KBM-7 (cell line): ENCODE measurements at places on chromosomes 1 and 21.
A peak's percentile ranks its signal among the peaks of the same experiment; 100 is the strongest.

GRCh38 chr1:114302821-114303220 lies 149.2 kb upstream of the SYT6 start:
- DNase-seq: no peak

DNA sequence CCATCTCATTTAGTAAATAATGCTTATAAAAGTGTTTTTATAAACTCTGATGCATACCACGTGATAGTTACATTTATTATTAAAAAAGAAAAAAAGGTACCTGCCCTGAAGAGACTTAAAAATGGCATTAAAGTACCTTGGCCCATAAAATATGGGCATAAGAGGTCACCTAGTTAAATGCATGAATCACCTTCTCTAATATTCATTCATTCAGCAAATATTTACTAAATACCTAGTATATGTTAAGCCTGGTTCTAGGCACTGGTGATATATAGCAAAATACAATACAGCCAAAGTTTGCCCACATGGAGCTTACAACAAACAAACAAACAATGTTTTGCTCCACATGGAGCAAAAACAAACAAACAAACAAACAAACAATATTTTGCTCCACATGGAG lies 87.0 kb downstream of the SCMH1 start:
- DNase-seq: no peak

DNA sequence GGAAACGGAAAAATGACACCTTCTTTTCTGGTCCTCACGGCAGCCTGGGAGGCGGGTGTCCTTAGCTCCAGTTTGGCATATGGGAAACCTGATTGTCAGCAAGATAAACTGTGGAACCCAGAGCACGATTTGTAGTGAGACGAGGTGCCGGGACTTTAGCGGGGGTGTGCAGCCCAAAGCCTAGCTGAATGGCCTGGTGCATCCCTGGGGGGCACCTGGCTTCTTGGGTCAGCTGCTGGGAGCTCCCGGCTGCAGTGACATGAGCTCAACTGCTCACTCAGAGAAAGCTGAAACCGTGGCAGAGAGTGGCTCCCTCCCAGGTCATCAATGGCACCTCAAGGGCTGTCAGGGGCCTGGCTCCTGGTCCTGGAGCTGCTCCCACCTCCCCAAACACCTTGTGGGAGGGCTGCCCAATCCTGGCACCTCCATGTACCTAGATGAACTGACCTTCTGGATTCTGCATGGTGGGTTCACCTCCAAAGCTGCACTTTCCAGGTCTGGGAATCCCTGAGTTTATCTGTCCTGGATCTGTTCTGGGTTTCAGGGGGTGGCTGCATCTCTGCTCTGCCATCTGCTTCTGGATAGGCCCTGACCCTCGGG lies 260.5 kb downstream of the MATN1 start:
- no peak for DNase-seq

GRCh38 chr1:15114884-15115283 lies 38.7 kb upstream of the TMEM51 start:
- DNase-seq: no peak

- peak; percentile 54 for DNase-seq
Observed at GRCh38 chr1:174217787-174218574, 58.7 kb downstream of the RABGAP1L start.

- no peak for DNase-seq
Observed at GRCh38 chr1:23129846-23130245, 38.8 kb downstream of the LUZP1 start.

- no peak for DNase-seq
Observed at GRCh38 chr1:170547255-170547654, 15.3 kb downstream of the GORAB start.

DNA sequence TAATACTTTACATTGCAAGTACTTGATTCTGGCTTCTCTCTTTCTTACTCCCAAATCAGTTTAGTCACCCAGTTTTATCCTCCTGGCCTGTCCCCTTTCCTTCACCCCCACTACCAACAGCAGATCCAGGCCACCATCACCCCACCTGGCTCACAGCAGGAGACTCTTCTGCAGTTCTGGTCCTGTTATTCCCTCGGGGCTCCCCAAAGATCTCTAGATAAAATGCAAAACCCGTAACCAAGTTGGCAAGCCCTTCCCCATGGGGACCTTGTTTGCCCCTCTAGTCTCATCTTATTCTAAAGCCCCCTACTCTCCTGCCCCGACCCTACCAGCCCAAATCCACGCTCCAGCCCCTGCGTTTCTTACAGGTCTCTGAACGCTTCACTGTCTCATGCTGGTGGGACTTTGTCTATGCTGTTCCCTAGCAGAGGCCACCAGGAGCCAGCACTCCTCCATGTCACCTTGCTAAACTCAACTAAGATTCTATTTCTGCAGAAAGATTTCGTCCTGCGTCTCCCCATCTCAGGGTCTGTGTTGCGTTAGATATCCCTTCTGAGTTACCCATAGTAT lies 4.0 kb downstream of the ABCG1 start:
- no peak for DNase-seq

GRCh38 chr1:40691538-40692428 lies at the start of gene NFYC:
NFYC (plus strand) TSS chr1:40691704; CDS start chr1:40738844, 47,140 bp downstream.
- DNase-seq: peak; percentile 97

DNA sequence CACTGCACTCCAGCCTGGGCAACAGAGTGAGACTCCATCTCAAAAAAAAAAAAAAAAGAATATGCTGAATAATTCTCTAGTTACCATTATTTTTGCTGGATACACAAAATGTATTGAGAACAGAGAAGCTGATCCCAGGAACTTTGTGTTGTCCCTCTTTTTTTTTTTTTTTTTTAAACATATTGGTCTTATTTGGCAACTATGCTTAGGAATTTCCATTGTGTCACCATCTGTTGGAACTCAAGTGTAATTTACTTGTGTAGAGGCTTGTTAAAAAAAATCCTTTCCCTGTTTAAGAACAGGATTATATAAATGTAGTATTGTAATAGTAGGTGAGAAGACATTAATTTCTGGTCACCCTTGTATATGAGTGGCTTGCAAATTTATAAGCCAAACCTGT lies 28.6 kb downstream of the CAMSAP2 start:
- DNase-seq: no peak

GRCh38 chr1:156409439-156409838 lies 40.4 kb downstream of the RHBG start:
- no peak for DNase-seq

DNA sequence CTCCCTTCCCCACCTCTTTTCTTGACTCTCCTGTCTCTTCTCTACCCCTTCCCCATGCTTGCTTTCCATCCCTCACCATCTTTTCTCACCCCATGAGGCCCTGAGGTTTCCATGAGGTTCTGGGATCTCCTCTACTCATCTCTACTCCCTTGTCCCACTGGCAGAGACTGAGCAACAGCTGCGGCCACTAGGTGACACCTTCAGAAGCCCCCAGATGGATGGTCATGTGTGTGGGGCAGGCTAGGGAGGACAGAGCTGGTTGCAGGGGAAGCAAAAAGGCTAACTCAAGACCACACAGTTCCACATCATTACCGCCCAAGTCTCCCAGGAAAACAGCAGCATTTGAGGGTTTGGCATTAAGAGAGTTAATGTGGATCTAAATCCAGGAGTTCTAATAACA lies 45.0 kb downstream of the LRRN2 start:
- DNase-seq: no peak

GRCh38 chr1:199687321-199687720 lies 340.2 kb upstream of the NR5A2 start:
- DNase-seq: no peak

GRCh38 chr1:241336335-241336734 lies 20.7 kb downstream of the RGS7 start:
- DNase-seq: no peak

DNA sequence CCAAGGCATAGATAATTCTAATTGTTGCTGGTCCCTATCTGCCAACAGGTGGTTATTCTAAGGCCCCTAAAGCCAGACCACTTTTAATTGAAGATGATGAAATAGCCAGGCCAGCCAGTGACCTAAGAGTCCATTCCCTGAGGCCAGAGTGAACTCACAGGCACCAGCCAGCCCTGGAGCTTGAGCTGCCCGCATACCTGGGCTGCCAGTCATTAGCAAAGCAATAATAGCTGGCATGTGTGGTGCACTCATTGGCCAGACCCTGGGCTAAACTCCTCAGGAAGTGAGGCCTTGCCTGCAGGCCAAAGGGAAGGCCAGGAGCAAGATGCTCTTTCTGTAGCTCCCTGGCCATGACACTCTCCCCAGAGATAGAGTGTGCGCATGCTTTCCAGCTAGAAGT lies 180.4 kb upstream of the KLHDC7A start:
- no peak for DNase-seq

DNA sequence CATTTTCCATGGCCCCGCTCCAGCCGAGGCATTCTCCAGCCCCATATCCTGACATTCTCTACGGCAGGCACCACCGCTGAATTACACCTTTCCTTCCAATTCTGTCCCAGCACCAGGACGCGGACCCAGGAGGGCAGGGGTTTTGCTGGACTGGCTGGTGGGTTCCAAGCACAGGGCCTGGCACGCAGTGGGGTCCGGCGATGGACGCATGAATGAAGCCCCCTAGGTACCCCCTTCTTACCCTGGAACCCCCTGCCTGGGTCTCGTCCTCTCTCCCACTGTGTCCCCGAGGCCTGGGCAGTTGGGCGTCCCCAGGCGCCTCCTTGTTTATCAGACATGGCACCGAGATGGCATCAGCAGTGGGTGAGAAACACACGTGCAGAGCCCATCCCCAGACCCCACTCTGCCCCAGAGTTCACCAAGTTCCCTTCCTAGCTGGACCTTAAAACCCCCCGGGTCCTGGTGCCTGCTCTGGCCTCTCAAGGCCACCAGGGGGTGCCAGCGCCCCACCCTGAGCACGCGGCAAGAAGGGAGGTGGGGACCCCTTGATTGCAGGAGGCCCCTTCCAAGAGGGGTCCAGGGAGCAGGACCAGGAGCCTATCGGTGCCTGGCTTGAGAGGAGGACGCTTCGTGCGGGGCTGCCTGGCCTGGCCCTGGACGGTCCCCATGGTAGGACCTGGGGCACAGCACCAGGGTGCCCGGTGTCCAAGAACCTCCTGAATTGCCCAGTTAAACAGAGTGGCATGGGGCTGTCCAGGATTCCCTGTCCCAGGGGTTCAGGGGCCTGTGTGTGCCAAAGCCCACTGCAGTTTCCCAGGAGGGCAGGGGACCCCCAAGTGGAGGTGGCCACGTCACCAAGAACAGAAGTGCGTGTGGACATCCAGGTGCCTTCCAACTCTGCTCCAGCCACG lies 46.1 kb downstream of the MEGF6 start:
- DNase-seq: peak; percentile 49

DNA sequence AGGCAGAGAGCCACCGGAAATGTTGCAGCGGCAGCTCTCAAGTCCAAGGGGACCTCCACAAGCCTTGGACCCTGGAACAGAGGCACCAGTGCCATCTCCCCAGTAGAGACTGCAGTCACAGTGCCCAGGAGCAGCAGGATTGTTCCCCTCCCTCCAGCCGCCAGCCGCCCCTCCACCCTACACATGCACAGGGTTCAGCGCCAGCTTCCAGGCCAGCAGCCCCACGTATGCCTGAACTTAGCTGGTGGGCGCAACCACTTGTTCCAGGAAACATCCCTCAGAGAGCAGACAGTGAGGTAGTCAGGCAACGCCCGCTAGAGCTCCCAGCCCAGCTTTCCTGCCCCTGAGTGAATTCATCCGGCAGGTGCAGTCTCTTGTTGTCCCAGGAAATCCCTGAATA lies 1098.1 kb upstream of the NCAM2 start:
- DNase-seq: no peak

DNA sequence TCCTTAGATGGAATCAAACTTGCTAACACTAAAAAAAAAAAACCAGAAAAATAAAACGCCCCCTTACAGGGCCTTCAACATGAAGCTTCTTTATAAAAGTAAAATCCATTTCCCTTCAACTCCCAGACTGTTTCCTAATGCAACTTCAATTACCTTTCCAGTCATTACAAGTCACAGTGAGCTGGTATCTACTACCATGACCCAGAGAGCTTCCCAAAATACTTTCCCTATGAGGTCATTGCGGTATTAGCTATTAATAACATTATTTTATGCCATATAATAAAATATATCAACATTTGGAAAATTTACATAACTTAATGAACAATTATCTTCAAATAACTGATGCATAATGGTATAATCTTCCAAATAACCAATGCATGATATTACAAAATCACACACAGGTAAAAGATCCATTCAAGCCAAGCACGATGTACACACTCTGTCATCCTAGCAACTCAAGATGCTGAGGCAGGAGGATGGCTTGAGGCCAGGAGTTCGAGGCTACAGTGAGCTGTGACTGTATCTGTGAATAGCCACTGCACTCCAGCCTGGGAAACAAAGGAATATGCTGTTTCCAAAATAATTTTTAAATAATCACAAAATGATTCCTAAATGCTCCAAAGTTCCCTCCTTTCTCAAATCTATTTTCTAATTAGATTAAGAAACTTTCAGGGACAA lies 24.1 kb downstream of the EIF4G3 start:
- DNase-seq: no peak

DNA sequence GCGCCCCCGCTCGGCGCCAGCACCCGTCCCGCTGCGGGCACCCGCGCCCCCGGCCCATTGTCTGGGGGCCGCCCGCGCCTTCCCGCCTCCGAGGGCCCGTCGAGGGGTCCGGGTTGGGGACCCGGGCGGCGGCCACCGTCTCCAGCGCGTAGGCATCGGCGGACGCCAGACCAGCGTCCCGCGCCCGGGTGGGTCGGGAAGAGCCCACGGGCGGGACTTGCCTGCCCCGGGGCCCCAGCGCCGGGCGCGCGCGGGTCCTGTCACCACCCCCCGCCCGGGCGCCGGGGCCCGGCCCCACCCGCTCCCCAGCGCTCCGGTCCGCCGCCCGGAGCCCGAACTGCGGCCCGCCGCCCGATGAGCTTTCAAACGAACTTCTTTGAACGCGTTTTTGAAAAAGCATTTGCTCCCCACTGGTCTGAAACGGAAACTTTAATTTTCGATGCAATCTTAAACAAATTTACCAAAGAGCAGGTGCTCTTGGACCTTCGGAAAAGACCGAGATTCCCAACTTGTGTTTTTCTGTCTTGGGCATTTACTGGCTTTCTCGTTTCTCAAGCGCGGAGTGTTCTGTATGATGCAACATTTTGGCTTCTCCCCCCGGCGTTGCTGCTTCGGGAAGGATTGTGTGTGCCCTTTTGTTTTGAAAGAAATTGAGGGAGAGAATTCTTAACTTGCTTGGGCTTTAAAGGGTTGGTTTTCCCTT lies 615 bp downstream of the CLIC4 start:
- peak; percentile 73 for DNase-seq

- DNase-seq: peak; percentile 6
Observed at GRCh38 chr21:18443701-18444100, 40.1 kb upstream of the TMPRSS15 start.

DNA sequence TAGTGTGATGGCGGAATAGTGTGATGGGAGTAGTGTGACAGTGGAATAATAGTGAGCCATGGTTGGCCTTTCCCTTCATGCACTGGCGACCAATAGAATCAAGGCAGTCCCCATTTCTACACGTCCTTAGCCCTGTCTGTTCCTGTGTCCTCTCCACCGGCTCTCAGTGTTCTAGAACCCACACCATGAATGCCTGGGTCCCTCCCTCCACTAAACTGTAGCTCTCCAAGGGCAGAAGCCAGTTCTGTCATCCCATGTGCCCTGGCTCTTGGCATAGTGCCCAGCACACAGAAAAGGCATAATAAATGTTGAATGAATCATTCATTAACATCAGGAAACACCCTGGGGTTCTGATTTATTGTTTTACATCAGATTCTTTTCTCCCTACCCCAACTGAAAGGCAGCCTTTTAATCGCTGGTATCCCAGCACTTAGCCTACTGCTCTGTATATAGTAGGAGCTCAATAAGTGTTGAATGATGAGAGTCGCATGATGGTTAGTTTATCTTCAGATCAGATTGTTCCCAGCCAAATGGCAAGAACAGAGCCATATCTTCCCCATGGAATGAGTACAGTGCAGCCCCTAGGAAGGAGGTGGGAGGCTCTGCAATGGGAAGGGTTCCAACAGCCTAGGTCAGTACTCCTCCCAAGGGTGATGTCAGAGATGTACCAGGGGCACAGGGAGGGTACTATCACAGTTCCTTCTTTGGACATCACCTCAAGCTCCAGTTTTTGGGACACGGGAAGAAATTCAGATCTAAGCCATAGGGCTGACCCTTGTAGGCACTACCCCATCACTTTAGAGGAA lies 325.7 kb downstream of the HHAT start:
- DNase-seq: no peak
